Activated naive CD4-positive, alpha-beta T cell (primary cell): ENCODE measurements at places on chromosomes 1 and 21.
A peak's percentile ranks its signal among the peaks of the same experiment; 100 is the strongest.

- DNase-seq: no peak
Observed at GRCh38 chr1:52032124-52032784, 1.4 kb downstream of the KTI12 start.

DNA sequence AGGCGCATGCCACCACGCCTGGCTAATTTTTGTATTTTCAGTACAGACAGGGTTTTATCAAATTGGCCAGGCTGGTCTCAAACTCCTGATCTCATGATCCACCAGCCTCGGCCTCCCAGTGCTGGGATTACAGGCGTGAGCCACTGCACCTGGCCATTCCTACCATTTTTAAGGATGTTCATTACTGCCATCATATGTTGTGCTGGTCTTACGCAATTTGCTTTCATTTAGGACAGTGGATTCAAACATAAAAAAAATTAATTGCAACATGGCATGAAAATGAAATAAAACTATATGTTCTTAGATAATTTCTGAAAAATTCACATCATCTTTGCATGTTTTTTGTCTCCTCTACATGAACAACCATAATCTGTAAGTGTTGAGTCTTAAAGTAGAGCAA is 527.7 kb downstream of the LTN1 start:
- no peak for DNase-seq

DNA sequence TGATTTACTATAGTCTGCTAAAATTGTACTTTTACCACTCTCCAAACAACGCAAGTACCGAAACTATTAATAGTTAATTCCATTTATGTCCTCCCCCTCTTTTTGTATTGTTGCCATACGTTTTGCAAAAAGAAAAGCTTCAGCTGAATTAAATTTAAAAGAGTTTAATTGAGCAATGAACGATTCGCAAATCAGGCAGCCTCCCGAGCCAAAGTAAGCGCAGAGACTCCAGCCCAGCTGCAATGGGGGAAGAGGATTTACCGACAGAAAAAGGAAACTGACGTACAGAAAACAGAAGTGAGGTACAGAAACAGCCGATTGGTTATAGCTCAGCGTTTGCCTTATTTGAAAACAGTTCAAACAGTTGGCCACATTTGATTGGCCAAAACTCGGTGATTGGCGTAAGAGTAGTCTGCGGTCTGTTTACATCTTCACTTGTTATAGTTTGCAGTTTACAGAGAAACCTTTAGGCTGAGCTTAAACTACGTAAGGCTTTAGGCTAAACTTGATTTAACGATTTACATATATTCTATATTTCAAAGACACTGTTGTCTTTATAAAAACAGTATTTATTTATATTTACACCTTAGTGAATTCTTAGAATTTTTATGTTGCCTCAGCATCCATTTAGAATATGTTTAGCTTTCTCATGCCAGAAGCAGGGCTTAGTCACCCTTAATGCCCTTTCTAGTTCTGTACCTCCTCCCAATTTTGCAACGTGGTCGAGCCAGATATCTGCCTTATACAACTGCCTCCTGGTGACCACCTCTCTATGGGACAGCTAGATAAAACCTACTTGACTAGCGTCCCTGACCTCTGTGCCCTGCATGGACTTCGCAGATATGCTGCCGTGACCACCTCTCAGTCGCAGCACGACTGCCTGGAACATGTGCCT is 23.8 kb downstream of the CR1 start:
- DNase-seq: no peak

- DNase-seq: peak; percentile 47
Observed at GRCh38 chr1:207868774-207869721, 41.9 kb downstream of the CD34 start.

DNA sequence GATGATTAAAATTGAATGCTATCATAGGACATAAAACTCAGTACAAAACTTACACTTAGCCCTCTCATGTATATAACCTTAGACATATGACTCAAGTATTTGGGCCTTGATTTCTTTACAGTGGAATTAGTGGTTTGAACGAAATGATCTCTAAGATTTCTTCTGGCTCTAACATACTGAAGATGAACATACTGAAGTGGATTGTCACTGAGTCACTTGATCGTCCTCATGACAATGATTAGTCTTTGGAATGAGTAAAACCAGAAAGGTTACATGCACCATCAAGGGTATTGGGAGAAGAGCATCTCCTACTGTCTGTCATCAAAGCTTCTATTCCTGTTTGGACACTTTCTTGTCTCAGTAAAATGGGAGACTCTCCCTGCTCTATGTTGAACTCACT is 17.4 kb downstream of the FMN2 start:
- no peak for DNase-seq

DNA sequence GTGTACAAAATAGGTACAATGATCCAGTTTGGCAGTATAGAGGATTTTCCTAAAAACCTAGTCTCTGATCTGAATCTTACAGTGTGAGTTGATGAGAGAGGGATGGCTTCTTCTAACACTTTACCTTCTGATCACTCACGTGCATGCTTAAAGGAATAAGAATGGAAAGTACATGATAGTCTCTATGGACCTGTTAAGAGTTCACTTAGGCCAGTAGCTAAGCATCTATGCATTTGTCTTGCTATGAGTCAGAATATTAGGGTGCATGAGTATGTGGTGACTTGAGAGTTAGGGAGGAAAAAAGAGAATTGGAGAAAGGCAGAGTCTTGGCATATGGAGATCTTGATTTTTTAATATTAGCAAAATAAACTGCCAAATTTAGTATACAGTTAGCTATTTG is 206.3 kb downstream of the COL11A1 start:
- DNase-seq: no peak

DNA sequence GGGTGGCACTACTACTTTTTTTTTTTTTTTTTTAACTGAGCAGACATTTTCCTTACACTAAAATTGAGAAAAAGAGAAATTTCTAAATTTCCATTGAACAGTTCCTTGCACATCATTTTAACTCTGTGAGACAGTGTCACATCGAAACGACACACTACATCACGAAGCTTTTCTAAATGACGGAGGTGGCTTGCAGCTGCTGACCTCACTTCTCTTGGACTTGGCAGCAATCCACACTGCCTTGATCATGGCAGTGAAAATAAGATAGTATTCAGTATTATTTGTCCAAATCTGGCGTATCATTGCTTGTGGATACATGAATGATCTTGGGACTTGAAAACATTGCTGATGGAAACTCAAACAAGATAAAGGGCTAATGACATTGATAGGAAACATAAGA is 80.3 kb upstream of the CYYR1 start:
- DNase-seq: no peak

GRCh38 chr1:242754125-242754524 is 229.6 kb upstream of the PLD5 start:
- DNase-seq: no peak

DNA sequence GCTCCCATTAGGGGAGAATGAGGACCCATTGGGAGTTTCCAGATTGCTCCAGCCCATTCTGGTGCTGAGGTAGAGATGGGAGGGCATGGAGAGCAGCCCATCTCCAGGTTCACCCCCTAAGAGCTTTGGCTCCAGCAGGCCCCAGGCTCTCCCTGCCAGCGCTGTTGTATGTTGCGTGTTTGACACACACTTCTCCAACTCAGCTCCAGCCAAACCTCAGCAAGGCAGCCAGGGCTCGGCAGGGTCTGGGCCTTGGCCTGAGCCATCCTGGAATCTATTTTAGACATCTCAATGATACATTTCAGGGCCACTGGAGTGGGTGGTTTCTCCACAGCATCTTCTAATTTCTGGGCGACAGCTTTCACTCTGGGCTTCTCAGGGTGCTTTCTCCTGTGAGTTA is 117.0 kb downstream of the NAV1 start:
- DNase-seq: no peak

GRCh38 chr1:167689567-167689920 is 32.2 kb upstream of the MPZL1 start:
- DNase-seq: no peak

DNA sequence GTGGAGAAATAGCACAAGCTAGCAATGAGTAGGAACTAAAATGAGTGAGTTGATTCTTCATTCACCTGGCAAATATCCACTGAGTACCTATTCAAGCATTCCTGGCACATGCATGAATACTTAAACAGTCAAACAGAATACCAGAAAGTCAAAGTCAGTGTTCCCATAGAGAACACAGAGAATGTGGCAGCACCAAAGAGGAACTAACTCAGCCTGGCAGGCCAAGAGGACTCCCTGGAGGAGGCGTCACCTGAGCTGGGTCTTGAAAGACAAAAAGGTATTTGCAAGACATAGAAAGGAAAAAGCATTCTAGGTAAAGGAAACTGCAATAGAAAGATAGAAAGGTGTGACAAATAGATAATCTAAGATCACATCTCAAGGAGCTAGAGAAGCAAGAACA is 49.7 kb downstream of the DMRTA2 start:
- DNase-seq: no peak

DNA sequence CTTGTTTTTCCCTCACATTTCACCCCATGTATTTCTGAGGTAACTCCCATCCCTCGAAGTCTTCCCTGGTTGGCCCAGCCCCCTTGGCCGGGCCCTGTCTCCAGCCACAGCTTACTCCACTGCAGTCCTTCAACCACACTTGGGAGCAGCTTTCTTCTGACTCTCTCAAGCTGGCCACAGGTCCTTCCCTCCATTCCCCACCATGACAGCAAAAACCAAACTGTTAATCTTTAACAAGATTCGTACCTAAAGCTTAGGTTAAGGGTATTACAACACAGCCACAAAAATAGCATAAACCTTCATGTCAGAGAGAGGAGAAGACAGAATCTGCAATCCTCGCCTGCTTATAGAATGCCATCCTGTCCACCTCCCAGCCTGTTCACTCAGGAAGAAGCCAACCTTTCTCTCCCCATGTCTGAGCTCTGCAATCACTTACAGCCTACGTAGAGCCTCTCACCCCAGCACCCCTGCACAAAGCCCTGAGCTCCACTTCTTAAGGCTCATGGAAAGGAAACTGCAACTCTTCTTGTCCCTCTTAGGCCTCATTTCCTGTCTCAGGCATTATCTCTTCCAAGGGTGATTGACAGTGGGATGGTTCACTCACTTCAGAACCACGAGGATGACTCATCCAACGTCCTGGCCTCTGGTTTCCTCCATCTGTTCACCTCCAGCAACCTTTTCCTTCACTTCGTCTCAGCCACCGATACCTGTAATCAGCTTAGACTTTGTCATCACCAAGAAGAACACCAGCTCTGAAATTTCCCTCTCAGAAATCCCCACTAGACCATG is 72.8 kb downstream of the CD2 start:
- no peak for DNase-seq

DNA sequence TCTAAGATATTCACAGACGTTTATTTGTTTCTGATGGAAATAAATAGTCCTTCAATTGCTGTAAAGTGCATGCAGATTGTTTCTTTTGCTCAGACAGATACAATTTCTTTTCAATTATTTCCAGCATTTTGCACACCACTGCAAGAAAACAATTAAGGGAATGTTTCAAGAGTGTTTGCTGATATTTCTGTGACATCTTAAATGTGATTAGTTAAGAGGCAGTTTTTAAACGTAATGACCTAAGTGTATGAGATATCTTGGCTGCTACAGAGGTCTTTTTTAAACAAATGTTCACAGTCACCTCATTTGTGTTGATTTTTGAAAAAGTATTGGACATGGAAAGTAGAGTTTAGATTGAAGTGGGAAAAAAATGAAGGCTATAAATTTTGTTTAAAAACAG is 262.3 kb upstream of the BRINP3 start:
- no peak for DNase-seq

- no peak for DNase-seq
Observed at GRCh38 chr21:35838350-35838749, 222.0 kb downstream of the SETD4 start.

- DNase-seq: no peak
Observed at GRCh38 chr1:205669341-205670149, 10.8 kb downstream of the SLC45A3 start.

- no peak for DNase-seq
Observed at GRCh38 chr1:53051676-53052075, 10.3 kb upstream of the PODN start.

DNA sequence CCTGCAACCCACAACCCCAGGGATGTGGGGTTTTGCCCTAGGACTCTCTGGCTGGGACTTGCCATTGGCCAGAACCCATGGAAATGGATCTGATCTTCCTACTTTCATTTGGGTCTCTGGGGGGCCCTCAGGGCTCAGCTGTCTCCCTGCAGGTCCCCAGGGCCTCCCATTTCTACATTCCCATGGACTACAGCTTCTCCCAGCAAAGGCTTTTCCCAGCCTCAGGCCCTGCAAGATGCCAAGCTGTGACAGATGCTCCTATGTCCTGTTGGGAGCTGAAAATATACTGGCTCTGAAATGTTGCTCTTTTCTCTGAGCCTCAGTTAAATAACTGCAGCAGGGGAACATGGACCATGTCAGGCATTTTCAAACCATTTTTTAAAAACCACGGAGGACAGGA is 99.5 kb upstream of the IGSF21 start:
- no peak for DNase-seq

- DNase-seq: no peak
Observed at GRCh38 chr1:86846164-86846647, 67.7 kb downstream of the SELENOF start.

DNA sequence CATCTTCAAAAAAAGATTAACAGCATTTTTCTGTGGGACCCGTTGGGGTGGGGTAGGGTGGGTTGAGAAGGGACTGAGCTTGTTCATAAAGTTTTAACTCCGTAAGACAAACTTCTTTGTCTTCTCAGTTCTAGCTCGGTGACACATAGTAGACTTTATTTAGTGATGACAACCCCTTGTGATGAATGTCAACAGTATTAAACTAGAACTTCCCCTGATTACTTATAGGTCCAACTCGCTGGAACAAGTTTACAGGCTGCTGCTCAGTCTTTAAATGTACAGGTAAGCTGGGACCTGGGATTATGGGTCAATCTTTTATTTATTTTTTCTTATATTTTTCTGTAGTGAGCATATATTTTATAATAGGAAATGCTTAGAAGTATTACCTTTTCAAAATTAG is 148.4 kb downstream of the CD247 start:
- DNase-seq: no peak

DNA sequence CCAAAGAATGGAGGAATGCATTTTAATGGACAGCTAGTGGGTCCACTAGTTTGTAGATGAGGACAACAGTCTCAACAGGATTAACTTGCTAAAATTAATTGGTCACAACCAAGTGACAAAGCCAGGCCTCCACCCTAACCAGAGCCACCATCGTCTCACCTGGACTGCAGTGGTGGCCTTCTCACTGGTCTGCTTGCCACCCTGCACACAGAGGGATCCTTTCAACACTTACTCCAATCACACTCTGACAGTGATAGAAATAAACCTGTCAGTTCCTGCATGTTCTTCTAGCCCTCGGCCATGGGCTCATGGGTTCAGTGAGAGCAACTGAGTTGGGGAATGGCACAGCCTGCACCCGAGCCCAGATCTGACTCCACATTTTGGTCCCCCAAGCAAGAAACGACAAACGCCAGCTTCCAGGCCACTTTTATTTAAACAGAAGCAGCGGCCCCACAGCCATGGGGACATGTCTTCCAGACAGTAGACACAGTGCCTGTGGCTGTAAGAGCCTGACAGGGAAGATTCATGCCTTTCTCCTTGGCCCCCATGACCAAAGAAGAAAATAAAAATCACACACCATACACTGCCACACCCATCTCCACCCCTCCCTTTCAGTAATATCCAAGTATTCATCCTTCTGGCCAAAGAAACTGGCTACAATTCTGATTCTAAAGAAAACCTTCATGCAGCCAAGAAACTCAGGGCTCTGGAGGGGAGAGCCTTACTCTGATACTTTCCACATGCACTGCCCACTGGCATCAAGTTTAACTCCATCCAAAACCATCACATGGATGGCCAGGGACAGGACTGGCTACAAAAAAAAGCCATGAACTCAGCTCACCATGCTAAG is 37.6 kb downstream of the DHCR24 start:
- no peak for DNase-seq
